Keratinocyte (primary cell): ENCODE measurements at places on chromosomes 3 and 15. TPM values are rescaled to one million over a fixed set of nuclear protein-coding genes. Genes with fewer than 3 reads are reported as not detected.

DNA sequence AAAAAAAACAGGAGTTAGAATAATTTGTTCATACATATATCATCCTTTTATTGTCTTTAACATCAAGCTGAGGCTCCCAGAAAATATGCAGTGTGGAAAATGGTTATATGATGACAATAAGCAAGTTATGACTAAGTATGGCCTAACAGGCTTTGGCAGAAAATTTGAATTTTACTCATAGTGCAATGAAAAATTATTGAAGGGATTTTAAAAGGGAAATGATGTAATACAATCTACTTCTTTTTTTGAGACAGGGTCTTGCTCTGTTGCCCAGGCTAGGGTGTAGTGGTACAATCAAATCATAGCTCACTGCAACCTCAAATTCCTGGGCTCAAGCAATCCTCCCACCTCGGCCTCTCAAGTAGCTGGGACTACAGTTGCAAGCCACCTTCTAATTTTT is 78.7 kb downstream of the FAIM start:
- no peak for DNase-seq

GRCh38 chr3:143617050-143617449 is 231.2 kb downstream of the SLC9A9 start:
- no peak for DNase-seq

GRCh38 chr3:60009931-60010478 is 960.2 kb upstream of the CFAP20DC start:
- DNase-seq = no peak

GRCh38 chr3:14811684-14812083 is 7.1 kb upstream of the FGD5 start:
- no peak for DNase-seq

DNA sequence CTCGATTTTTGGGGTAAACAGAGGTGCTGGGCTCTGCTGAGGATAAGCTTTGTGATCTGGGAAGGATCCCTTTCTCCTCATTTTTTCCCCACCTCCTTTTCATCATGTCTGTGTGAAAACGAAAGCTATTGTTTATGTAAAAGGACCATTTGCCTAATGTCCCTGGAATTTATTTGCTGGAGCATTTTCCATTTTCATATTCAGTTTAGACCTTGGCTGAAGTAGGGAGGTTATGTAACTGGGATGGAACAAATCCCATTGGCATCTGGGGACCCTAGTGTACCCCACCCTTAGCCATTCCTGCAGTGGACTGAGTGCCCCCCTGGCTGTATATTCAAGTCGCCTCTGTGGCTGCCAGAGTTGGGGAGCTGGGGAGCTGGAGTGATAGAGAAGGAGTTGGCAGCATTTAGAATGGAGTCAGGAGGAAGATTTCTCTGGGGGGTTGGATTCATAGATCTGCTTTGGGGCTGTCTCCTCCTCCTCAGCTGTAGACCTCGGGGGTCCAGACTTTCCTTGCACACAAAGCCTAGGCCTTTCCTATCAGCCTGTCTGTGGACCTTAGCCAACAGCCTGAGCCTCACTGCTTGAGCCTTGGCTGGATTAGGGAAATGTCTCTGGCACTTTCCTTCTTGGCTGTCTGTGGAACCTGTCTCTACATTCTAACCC is 270.4 kb upstream of the CTDSPL start:
- DNase-seq = no peak

GRCh38 chr15:67003586-67003985 is 61.8 kb upstream of the SMAD3 start:
- DNase-seq = no peak

DNA sequence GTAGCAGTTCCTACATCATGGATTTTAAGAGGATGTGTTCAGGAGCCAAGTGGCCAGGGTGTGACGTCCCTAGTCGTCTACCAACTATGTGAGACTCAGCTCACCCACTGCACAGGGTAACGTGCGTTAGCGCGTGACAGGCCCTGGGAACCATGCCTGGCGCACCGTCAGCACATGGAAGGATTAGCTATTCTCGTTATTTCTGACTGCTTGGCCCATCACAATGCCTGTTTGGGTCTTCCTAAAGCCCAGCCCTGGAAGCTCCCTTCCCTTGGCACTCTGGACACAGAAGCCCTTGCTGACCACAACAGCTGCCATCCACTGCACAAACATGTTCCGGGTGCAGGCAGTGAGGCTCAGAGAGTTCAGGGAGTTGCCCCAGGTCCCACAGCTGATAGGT is 91.0 kb upstream of the RPL32 start:
- no peak for DNase-seq

DNA sequence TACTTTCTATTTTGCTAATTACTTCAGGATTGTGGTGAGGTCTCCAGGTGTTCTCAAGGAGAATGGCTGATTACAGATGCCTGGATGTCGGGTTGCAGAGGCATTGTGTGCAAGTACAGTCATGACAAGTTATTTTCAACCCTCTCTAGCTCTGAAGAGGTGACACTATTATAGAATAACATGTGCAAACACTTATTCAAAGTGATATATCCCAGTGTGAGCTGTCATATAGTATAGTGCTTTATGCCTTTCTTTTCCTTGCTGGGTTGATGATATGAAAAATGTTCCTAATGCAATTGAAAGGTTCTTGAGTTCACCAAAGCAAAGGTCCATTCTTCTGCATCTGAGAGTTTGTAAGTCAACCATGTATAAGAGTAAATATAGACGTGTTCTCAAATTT is 167.2 kb downstream of the SPATA16 start:
- no peak for DNase-seq

DNA sequence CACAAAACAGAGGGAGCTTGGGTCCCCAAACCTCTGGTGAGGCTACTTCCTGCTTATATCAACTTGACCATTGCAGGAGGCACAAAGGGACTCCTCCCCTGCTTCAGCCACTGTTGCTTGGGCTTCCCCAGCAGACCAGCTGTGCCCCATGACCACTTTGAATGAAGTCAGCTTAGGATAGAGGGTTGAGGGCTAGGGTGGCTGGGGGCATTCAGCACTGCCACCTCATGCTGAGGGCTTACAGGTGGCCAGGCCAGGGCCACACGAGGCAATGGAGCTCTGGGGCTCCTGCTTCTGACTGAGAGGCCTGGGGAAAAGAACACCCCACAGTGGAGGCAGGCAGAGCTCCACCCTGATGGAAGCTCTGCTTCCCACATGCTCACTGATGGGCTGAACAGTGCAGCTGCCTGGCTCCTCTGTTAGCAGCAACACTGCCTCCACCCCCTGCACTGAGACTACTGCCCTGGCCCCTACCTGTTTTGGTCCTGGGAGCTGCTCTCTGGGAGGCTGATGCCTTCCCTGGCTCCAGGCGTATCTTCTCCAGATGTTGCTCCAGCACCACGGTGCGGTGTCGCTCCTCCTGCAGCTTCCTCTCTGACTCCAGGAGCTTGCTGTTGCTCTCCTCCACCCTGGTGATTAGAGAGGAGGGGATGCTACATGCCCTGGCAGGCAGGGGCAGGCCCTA is 10.2 kb upstream of the HHATL start:
- DNase-seq = no peak

DNA sequence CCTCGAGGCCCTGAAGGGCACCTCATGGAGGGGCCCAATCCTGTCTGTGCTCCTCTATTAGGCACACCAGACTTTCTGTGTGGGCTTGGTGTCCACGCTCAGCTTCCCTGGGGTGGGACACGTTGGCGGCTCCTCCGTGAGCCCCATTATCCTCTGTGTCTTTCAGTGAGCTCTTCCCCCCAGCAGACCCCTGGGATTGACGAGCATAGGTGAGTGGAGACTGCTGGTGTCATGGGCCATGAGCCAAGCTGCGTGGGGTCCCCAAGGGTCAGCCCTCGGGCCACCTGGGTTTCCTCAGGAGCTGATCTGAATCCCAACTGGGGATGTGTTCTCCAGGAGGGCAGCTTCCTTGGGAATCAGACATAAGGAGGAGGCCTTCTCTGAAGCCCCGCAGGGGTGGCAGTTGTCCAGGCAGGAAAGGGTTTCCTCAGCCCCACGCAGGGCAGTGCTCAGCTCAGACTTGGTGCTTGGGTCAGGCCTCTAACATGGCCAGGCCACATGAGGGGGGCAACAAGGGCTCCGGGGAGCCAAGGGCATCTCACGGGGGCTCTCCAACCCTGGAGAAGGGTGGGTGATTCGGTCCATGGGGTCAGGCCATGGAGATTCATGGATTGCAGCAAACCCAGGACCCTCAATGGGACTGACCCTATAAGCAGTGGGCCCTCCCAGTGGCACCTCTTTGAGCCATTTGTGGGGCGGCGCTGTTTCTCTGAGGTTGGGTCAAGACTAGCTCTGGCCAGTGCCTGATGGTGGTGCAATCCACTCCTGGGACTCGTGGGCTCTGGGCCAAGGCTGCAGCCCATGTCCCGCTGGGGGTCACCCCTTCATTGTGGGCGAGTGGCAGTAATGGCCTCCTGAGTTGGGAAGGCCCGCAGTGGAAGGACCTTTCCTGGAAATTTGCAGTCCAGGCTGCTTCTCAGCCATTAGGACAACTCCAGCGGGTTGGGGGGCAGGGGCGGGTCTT is 222.5 kb downstream of the SNRPN start:
- no peak for DNase-seq

GRCh38 chr3:159185443-159186050 is 383.7 kb downstream of the MFSD1 start:
- no peak for DNase-seq

C3orf22 gene
- polyA plus RNA-seq = not detected in 3 replicates

DNA sequence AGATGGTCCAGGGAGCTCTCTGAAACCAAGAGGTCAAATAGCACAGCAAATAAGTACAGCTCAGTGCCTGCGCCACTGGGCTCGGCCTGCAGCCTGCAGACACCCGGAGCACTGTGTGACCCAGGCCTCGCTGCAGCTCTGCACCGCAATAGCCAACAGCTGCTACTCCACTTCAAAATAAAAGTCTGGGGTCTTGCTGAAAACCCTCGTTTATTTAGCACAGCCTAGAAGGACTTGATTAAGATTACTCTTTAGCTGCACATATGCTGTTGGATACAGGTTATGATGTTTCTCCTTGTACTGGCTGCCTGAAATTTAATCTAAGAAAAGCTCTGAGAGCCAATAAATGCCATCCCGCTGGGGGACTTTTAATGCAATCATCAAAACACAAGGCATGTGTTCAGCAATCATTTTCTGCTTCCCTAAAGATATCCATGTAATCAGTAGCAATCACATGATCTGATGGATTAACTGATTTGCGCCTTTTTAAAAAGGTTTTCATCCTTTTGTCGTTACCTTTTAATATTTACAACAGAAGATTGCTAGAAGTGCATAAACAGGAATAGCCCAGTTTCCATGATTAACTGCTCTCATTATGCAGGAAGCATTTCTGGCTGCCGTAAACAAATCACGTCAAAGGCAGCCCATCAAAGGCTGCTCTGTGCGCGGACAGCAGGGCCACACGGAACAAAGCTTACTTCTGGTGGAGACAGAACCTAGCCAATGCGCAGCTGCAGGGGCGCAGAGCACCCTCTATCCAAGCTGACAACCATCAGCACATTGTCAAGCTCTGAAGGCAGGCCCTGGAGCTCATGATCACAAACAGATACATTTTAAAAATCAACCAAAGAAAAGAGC is 58.8 kb downstream of the CLASP2 start:
- DNase-seq = no peak

MED12L gene
- 0.04 to 0.36 TPM (median 0.04 TPM) in 3 replicates for polyA plus RNA-seq

- DNase-seq = no peak
Observed at GRCh38 chr3:17070161-17070959, 185.6 kb downstream of the PLCL2 start.

RTP1 gene
- polyA plus RNA-seq = not detected in 3 replicates

- DNase-seq = no peak
Observed at GRCh38 chr3:54283470-54283869, 161.1 kb downstream of the CACNA2D3 start.

SLC22A13 gene
- polyA plus RNA-seq = 0.09 to 0.54 TPM (median 0.25 TPM) in 3 replicates

DAZL gene
- polyA plus RNA-seq = not detected in 3 replicates

DNA sequence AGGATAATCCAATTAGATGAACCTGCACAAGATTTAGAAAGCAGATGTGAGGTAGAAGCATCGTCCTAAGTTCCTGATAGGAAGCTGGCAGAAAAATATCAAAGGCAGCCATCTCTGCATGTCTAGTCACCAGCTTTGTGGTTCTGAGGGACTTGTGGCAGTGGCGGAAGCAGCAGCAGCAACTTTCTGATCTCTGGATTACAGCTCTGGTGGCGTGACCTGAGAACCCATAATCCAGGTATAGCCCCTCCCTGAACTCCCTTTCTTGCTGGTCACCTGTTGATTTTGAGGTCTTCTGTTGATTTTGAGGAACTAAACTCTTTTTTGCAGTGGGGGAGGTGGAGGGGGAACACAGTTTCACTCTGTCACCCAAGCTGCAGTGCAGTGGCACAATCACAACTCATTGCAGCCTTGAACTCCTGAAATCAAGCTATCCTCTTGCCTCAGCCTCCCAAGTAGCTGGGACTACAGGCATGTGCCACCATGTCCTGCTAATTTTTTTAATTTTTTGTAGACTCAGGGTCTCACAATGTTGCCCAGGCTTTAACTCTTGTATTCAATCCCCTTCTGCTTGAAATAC is 7.9 kb downstream of the FSIP1 start:
- no peak for DNase-seq

ZIC1 gene
- not detected in 3 replicates for polyA plus RNA-seq

- no peak for DNase-seq
Observed at GRCh38 chr3:39275963-39276593, 3.8 kb downstream of the CX3CR1 start.

DNA sequence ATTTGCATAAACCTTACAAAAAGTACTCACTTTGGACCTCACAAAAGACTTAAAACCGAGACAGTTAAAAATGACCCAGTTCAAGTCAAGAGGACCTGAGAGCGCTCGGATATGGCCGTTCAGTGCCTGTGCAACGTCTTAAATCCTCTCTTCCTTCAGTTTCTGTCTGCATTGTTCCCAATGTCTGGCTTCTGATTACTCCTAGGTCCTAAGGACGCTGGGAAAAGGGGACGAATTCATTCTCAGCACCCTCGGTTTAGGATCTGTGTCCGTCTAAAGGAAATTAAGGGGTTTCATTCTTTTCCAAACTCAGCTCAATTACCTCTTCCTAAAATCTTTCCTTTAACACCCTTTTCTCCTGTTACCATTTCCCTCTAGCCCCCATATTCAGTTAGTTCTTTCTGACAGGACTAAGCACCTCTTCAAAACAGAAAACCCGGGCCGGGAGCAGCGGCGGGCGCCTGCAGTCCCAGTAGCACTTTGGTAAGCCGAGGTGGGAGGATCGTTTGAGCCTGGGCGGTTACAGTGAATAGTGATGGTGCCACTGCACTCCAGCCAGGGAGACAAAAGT is 970 bp downstream of the DPPA4 start:
- no peak for DNase-seq

DNA sequence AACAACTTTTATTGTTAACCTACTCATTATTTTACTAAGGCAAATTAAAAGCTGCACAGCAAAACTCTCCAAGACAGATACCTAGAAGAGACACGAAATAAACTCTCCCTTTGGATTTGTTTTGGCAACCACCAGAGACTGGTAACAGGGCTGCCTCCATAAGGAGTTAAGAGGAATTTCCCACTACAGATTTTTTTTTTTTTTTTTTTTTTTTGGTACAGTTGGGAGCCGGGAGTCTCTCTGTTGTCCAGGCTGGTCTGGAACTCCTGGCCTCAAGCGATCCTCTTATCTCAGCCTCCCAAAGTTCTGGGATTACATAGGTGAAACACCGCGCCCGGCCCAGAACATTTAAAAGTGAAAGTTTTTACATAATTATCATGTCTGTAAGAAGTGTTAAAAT is 73.6 kb upstream of the VGLL4 start:
- DNase-seq = no peak
